Stimulated activated CD4-positive, alpha-beta T cell treated with anti-CD3 and anti-CD28 coated beads, Interleukin-1b, Interleukin-23, amount 100 ng/mL, for 48 hours (primary cell): ENCODE measurements at places on chromosomes 11 and 22.

GRCh38 chr22:48727454-48728058 is 1100.1 kb downstream of the BRD1 start:
- no peak for DNase-seq

GRCh38 chr11:123416566-123416965 is 13.5 kb upstream of the GRAMD1B start:
- DNase-seq: no peak

DNA sequence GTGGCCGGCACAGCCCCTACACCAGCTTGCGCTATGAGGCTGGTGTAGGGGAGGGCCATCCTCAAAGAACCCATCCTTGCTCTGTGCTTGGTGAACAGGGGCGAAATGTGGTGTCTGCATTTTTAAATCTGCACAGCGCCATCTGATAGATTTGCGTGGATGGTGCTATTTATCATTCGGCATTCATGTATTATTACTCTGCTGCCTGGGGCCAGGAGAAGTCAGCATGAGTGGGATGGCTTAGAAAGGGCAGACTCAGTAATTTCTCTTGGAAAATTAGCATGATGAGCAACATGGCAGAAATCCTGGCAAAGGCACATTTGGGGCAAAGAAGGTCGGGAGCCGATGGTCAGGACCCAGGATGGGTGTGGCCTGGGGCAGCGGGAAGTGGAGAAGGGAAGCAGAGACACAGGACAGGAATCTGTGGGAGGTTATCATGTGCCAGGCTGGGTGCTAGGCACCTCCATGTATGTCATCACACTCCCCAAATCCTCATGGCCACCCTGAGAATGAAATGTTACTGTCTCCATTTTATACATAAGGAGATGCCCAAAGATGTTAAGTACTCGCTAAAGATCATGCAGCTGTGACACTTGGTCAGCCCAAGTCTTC is 149.0 kb downstream of the CEP164 start:
- DNase-seq: no peak

GRCh38 chr11:101022256-101022655 is 107.4 kb downstream of the PGR start:
- no peak for DNase-seq

DNA sequence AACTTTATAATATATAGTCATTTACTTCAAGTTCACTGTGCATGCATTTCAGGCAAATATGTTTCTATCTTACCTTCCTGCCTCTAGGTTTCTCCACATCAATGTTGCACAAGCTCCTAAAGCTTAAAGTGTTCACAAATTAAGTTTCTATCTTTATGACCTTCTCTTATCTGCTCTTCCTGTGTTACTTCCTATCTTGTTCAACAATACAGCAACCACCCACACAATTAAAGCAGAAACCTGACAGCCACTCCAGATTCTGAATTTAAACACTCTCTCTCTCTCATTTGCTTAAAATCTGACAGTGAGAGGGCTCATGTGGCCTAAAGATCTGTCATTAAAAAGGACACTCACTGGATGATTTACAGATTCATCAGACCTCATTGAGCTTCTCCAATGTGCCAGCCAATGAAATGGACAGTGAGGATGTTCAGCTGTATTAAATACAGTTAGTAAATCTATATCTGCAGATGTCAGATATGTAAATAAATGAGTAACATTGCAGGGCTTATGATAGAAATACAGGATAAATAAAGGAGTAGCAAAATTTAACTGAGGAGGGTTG is 10.9 kb downstream of the PDGFD start:
- no peak for DNase-seq

- DNase-seq: no peak
Measured at GRCh38 chr11:124190298-124191139, 7.4 kb downstream of the OR10D3 start.

GRCh38 chr22:49084206-49084605 is 743.5 kb downstream of the BRD1 start:
- no peak for DNase-seq

GRCh38 chr22:33842421-33843094 is 77.7 kb downstream of the LARGE1 start:
- DNase-seq: no peak

GRCh38 chr11:76978239-76978638 is 56.0 kb upstream of the B3GNT6 start:
- DNase-seq: no peak

DNA sequence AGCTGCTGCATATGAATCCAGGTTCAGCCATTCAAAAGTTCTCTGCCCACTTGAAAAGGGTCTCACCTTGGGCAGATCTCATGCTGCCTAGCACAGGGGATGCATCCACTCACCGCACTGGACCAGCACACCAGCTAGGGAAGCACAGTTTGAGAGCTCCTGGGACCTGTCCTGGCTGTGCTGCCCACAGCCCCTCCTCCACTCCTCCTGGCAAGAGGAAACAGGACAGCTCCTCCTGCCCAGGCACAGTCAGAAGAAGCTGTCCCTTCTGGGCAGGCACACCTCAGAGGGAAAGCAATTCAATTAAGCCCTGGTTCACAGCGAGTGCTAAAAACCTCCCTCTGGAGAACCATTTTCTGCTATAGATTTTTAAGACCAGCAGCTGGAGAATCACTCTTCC is 146.7 kb downstream of the ST3GAL4 start:
- DNase-seq: no peak

DNA sequence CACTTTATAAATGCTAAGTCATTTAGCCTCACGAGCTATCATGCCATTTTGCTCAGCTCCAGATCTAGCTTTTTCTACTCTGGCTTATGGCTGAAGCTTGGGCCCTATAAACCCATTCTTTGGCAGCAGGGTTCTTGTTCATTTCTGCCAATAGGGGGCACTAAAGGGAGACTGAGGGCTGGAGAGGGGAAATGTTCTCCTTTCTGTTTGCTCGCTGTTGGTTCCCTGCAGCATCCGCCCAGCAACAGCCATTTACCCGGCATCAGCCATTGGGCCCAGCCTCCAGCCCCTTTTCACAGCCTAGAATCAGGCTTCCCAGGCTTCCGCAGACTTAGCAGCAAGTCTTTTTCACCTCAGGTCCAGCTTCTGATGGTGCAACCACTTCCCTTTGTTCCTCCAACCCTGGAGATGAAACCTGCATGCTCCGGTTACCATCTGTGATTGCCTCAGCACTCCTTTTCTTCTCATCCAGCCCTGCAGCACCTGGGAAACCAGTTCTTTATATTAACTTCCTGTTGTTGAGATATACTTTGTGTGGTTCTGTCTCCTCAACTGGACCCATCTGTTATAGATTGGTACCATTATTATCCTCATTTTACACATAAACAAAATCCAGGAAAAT is 4.2 kb upstream of the ME3 start:
- no peak for DNase-seq

GRCh38 chr11:89477175-89477574 is 14.0 kb downstream of the NOX4 start:
- no peak for DNase-seq

- no peak for DNase-seq
Measured at GRCh38 chr11:45765836-45766235, 39.1 kb upstream of the SLC35C1 start.

DNA sequence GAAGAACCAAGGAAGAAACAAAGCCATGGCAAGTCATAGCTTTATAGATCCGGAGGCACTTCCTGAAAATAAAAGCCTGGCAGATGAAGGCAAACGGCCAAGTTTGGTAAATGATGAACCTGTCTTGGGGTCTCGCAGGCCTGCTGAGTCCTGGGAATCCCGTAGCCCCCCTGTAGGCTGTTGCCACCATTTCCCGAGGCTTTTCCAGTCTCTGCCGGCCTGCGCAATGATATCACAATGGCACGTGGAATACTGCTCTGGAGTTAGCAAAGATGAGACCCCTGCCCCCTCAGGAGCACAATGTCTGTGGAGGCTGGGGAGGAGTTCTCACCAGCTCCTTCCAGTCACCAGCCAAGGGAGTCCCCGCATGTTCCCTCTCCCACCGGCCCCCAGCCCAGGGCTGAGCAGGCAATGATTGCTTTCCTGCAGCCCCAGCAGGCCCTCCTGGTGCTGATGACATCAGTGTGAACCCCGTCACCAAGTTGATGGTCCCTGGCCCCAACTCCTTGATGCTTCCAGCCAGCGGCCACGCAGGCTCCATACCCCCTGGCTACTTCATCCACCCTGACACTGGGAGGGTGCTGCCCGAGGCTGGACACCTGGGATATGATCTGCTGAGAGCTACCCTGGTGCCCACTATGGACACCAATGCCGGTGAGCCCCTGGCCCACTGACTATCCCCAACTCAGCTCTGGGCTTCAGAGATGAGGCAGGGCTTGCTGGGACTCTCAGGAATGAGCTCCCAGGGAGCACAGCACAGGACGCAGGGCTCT is 55.9 kb downstream of the BTG4 start:
- no peak for DNase-seq

- no peak for DNase-seq
Measured at GRCh38 chr22:43995798-43996169, 28.3 kb upstream of the PARVB start.

GRCh38 chr11:115164774-115165173 is 339.4 kb downstream of the CADM1 start:
- DNase-seq: no peak

- no peak for DNase-seq
Measured at GRCh38 chr11:78931891-78932290, 357.2 kb upstream of the NARS2 start.

GRCh38 chr11:975827-976226 is 50.2 kb downstream of the AP2A2 start:
- DNase-seq: no peak

DNA sequence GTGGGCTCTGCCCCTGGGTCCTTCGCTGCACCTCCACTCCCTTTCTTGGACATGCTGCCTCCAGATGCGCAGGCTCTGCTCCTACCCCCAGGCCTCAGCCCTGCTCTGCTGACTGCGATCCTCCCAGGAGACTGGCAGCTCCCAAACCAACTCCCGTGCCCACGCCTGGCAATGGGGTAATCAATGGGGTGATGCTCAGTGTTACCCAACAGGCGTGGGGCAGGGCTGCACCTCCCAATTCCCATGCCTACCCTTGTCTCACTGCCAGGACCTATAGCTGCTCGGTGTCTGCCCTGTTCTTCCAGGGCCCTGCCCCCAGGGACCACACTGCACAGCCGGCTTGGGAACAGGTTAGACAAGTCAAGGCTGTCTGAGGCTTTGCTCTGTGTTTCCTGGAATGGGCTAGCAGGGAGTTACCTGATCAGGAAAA is at the start of gene ALDH3B2:
Gene ALDH3B2 (minus strand): TSS at position 182 of the 430 bp plus-strand sequence. CDS start 7,688 bp downstream, outside the sequence.
- DNase-seq: no peak

DNA sequence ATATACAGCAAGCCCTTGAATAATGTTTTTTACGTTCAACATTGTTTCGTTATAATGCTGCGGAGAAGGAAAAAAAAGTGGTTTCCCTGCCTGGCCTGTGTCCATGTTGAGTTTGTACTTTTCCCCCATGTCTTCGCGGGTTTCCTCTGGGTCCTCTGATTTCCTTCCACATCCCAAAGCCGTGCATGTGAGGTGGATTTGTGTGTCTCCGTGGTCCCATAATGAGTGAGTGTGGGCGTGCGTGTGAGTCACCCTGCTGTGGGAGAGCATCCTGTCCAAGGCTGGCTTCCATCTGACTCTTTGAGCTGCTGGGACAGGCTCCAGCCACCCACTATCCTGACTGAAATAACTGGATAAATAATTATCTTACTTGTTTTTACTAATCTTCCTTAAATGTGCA is 29.6 kb upstream of the SNX19 start:
- no peak for DNase-seq

DNA sequence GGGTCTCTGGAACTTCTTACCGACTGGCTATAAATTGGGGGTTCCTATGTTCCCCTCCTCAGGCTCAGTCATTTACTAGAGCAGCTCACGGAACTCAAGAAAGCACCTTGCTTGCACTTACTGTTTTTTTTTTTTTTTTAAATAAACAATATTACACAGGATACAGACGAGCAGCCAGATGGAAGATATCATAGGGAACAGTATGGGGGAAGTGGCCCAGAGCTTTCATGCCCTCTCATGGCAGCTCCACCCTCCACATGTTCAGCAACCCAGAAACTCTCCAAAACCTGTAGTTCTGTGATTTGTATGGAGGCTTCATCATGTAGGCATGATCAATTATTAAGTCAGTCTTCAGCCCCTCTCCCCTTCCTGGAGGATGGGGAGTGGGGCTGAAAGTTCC is 7.5 kb downstream of the UVRAG start:
- DNase-seq: no peak

DNA sequence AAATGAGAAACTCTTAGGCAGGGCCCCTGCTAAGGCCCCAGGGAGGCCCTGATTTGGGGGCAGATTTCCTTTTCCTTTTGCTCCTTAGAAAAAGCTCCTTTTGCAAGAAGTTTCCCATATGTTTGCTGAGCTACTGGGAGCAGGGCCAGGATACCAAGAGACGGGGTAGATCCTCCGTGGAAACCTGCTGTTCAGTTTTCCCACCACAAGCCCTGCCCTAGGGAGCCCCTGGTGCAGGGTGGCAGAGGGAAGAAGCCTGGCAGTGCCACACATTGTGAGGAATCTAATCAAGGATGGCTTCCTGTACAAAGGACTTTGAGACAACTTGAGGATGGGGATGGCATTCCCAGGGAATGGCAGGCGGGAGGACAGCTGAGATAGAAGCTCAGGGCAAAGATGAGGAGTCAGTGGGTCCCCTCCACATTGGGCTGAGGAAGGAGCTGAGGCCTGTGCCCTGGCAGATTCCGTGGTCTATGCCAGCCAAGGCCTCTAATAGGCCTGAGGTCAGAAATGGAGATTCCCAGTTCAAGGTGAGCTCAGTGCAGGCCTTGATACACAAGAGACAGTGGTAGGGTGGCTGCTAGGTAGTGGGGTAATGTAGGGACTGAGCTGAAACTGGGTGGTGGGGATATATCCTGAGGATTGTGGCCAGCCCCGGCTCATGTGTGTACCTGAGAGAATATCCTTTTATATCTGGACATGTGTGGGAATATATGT is 15.0 kb downstream of the TUB start:
- no peak for DNase-seq
